ENCODE measurements at places on chromosomes 13 and 19. TPM values are rescaled to one million over a fixed set of nuclear protein-coding genes. Genes with fewer than 3 reads are reported as not detected.
A peak's percentile ranks its signal among the peaks of the same experiment; 100 is the strongest.

PINLYP gene
- total RNA-seq = 14.8 TPM

ADGRE2 gene
- 10.4 TPM for total RNA-seq

RASGRP4 gene
- total RNA-seq = 3.6 TPM

POLR2E gene
- 158 TPM for total RNA-seq

TMEM161A gene
- total RNA-seq = 23.9 TPM

GRCh38 chr13:28754698-28755545, 36.2 kb upstream of the SLC46A3 start:
- DNase-seq = peak; percentile 72

DNA sequence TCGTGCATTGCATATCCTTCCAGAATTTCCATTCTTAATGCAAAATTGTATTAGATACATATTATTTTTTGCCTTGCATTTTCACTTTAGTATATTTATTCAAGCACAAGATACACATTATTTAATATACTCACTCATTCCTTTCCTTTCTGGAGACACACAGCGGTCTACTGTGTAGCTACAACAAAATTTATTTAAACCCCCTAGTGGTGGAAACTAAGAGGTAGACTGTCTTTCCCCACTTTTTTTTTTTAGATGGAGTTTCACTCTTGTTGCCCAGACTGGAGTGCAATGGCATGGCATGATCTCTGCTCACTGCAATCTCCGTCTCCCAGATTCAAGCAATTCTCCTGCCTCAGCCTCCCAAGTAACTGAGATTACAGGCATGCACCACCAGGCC, 2040.3 kb upstream of the PCDH20 start:
- no peak for DNase-seq

DNA sequence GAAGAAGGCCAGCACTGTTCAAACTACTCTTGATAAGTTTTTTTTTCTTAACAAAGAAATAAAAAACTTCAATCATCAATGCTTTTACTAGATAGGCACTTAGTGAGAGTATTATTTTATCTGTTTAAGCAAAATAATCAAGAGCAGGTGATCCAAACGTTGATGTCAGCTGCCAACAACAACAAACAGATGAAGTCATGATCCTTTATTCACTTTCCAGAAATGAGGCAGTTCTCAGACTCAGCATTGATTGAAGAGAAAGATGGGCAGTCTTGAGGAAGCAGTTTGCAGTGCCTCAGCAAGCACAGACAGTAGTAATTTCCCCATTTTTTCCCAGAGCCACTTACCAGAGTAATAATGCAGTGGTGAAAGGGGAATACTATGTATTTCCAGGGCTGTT, 38.4 kb upstream of the CSNK1A1L start:
- DNase-seq = no peak

GRCh38 chr19:53553865-53554791, 16.2 kb downstream of the ZNF331 start:
- DNase-seq = peak; percentile 90

DNA sequence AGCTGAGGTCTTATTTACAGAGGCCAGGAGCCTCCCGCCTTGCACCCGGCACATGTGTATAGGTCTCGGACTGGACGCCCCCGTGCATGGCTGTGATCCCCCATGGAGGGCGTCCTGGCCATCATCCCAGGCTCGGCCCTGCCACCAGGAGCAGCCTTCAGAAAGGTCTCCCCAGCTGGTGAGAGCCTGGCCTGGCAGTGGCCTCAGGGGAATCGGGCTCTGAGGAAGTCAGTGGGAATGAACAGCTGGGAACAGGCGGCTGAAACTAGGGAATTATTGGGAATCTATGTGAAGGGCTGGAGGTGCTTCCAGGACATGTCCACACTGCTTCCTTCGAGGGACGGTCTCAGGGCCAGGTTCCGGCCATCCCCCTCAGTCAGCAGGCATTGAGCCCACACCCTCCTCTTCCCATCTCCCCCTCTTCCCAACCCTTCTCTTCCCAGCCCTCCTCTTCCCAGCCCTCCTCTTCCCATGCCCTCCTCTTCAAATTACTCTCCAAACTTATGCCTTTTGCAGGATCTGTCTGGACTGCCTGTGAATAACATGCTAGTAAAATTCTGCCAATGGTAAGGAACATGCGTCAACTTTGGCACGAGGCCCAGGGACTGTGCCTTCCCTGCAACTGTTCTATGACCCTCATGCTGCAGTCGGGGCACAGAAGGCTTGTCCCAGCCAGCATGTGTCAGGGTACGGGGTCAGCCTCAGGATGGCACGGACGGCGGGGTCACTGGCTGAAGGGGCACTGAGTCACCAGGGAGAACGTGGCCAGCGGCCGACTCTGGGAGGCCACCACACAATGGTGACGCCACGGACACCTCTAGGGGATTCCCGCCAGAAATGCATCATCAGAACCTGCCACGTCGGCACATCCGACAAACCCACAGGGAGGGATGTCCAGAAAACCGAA, 24.2 kb upstream of the C13orf46 start:
- peak; percentile 87 for DNase-seq

DNA sequence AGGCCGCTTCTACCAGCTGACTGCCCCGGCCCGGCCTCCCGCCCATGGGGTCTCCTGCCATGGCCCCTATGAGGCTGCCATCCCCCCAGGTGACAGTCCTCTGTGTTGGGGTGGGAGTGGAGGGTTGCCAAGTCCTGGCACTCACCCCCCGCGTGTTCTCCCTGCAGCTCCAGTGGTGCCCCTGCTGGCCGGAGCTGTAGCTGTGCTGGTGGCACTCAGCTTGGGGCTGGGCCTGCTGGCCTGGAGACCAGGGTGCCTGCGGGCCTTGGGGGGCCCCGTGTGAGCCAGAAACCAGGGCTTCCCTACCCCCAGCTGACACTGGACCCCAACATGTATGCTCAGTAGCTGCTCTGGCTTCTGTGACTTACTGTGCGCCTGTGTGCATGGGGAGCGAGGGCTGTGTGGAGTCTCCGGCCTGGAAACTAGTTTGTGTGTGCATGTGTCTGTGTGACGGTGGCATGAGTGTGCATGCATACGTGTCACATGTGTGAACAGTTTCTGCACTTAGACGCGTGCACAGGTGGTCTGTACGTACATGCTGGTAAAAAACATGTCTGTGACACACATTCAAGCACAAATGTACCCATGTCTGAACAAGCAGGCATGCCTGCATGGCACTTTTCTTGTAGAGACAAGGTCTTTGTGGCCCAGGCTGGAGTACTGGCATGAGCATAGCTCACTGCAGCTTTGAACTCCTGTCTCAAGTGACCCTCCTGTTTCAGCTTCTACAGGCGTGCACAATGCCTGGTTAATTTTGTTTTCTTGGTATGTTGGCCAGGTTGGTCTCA, 4.9 kb downstream of the ACP4 start:
- no peak for DNase-seq

DNA sequence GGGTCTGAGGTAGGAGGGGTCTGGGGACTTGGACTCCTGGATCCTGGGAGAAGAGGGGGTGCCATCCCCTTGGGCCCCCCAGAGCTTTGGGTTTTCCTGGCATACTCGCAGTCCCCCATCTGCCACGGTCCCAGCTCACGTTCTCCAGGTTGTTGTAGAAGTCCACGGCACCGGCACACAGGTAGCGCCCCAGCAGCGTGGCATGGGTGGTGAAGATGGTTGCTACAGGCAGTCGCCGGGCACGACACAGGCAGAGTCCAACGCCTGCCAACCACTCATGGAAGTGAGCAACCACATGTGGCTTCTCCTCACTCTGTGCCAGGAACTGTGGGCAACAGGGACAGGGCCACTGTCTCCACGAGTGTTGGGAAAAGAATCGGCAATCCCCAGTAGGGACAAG, 7.4 kb downstream of the GYS1 start:
- no peak for DNase-seq

- peak; percentile 83 for DNase-seq
Measured at GRCh38 chr13:73618275-73618865, 515.8 kb downstream of the KLF12 start.

GRCh38 chr19:16419669-16420335, 52.0 kb downstream of the EPS15L1 start:
- no peak for DNase-seq

DNA sequence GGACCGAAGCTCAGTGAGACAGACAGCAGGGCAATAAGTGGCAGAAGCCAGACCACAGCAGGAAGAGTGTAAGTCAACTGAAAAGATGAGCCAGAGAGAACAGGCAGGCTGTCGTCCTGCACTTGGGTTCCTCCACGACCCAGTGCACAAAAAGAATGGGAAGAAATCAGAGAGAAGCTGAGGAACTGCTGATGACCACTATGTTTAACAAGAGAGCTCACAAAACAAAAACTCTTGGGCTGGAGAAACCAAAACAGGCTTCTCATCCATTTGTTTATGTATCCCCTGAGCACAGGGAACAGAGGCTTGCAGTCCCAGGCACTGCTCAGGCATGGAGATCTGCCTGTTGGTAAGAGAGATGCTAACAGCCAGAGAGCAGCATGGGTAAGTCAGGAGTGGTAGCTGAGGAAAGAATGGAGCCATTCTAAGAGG, 14.0 kb downstream of the AKAP8L start:
- no peak for DNase-seq

DNA sequence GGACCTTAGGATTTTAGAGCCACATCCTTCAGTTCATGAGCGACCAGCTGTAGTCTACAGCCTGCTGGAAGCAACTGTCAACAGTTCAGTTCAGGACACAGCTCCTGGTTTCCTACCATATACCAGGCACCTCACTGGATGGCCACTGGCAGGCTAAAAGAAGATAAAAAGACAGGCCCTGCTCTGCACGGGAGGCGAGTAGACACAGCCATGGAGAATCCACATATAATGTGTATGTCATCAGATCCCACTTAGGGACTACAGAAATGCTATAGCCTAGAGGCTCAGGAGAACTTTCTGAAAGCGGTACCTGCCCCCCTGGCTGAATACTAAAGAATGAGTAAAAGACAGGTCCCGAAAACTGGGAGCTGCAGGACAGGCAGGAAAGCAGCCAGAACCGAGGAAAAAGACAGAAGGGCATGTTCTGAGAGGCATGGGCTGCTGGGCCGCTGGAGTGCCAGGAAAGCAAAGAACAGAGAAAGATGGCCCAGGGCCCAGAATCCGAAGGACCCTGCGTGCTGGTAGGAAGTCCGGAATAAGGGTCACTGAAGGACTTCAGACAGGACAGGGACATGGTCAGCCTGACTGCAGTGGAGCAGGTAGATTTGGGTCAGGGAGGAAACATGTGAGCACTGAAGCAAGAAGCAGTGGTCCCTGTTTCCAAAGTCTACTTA, 23.5 kb downstream of the DZIP1 start:
- DNase-seq = no peak

GRCh38 chr19:15263361-15263985, 31.2 kb upstream of the EPHX3 start:
- DNase-seq = no peak

DNA sequence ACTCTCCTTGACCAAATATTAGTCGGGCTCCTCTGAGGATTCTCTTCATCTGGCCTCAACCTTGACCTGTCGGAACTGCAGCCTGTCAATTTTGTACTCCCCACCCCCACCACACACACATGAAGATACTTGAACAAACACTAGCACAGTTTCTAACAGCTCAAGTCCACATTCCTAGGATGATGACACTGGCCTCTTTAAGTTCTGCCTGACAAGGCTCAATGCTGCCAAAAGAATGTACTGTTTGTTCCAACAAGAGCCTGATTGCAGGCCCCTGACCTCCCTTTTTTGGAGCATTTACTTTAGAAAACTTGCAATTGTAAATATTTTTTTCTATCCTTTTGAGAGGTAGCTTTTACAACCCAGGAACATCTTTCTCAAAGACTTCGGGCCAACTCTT, 169.2 kb upstream of the IRS2 start:
- no peak for DNase-seq

DNA sequence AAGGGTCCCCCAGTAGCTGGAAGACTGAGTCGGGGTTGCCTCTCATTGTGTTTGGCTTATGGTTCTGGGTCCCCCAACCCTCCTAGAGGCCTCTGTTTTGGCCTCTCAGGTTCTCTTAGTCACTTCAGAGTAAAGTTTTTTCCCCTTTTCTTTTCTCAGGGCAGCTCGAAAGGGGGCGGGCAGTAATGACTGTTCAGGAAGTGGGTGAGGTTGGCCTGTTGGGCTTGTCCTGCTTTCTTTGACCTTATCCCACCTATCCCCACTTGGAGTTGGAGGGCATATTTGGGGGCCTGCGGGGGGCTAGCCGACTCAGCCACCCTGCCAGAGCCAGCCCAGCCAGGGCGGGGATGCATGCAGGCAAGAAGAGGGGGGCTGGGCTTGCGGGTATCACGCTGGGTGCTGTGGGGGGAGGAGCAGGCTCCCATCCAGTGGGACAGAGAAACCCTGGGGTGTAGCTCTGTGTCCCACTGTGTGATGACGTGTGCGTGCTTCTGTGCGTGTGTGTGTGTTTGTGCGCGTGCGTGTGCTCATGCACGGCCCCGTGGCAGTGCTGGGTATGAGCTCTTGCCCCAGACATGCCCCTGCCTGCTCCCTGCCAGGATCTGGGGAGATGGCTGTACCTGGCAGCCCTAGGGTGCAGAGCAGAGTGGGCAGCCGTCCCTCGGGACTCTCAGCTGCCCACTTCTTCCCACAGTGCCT, 1.4 kb downstream of the CIC start:
- DNase-seq = no peak

DNA sequence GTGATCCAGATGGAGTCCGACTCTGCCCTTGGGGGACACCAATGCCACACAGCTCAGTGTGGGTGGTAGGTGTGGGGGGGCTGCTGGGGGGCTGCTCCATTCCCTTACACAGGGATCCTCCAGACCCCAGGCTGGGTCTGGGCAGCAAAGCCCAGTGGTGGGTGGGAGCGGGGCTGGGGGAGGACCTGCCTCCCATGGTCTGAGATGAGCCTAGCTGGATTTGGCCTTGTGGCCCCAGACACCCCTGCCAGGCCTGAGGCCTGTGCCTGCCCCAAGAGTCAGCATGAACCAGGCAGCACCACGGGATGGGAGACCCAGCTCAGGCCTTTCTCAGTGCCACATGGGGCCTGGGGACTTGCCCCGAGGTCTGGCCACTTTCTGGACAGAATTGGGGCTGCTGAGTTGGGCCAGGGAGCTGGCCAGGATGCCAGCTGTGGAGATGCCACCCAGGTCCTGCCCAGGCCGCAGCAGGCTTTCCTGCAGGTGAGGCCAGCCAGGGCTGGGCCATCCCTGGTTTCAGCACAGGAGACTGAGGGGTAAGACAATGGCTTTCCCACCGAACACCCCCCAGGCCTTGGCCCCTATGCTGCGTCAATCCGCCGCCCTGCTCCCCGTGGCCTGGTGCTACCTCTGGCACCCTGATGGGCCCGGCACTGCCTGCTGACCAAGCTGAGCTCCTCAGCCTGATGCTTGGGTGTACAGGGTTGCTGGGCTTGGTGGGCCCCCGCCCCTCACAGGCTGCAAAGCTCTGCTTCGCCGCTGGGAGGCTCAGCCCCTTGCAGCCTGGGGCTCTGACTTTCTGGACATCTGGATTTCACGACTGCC, 24.2 kb downstream of the CEBPG start:
- peak; percentile 61 for DNase-seq

DNA sequence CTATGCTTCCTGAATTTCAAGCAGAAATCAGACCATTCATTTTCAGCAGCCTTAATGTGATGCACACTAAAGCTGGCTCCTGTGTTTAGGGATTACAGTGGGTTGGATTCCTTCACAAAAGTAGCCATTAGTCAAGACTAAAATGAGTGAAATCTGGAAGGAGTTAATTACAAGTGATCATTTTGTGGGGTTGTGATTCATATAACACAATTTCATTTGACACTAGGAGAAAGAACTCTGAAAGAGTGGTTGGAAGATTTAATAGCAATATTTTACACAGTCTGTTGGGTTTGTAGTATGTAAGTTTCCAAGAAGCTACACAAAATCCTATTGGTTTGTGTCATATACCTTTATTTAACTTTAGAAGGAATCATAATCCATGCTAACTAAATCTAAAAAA, 236.9 kb downstream of the DCT start:
- DNase-seq = no peak
